LHCN-M2 (cell line): ENCODE measurements at places on chromosomes 12 and 14. TPM values are rescaled to one million over a fixed set of nuclear protein-coding genes. Genes with fewer than 3 reads are reported as not detected.

The DPPA3 gene
- not detected in 2 replicates for total RNA-seq

The CCDC197 gene
- total RNA-seq: not detected in 2 replicates

The BBS10 gene
- total RNA-seq: 12.4 and 15.5 TPM in 2 replicates

The GDF3 gene
- not detected in 2 replicates for total RNA-seq

The MMAB gene
- 25.3 and 26.6 TPM in 2 replicates for total RNA-seq

The PIANP gene
- 0.34 TPM in 1 of 2 replicates, not detected in the other for total RNA-seq

The SIRT4 gene
- 1.6 and 2.1 TPM in 2 replicates for total RNA-seq

The RARG gene
- total RNA-seq: 16.9 and 17.1 TPM in 2 replicates

The C12orf75 gene
- 238 and 300 TPM in 2 replicates for total RNA-seq

The EFS gene
- not detected in 2 replicates for total RNA-seq

The MAP3K9 gene
- 0.38 and 0.75 TPM in 2 replicates for total RNA-seq

The TTC9 gene
- 5.1 and 5.6 TPM in 2 replicates for total RNA-seq
